ENCODE measurements at places on chromosomes 3 and 15.

DNA sequence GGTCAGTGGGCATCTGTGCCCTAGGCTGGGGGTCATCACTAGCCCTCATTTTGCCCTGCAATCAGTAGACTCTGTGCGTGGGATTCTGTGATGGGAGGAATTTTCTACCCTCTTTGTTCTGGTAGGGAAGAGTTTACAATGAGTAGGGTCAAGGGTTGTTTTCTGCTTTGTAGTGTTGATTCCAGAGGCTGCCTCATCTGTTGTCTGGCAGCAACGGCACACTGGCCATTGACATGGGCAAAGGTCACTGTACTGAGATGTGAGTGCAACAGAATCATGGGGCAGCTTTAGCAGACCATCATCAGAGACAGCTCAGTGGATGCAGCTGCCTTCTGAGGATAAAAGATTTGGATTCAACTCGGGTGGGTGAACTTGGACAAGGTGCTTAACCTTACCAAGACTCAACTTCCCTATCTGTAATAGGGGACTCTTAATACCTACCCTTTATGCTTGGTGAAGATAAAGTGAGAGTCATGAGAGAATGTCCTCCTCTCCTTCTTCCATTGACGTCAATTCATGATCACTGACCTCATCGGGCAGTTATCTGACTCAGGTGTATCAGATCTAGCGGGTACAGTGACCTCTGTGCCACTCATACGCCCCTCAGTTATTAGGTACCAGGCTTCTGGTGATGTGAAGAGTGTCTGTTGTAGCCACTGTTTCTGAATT is 127.5 kb downstream of the RPLP1 start:
- DNase-seq: no peak

DNA sequence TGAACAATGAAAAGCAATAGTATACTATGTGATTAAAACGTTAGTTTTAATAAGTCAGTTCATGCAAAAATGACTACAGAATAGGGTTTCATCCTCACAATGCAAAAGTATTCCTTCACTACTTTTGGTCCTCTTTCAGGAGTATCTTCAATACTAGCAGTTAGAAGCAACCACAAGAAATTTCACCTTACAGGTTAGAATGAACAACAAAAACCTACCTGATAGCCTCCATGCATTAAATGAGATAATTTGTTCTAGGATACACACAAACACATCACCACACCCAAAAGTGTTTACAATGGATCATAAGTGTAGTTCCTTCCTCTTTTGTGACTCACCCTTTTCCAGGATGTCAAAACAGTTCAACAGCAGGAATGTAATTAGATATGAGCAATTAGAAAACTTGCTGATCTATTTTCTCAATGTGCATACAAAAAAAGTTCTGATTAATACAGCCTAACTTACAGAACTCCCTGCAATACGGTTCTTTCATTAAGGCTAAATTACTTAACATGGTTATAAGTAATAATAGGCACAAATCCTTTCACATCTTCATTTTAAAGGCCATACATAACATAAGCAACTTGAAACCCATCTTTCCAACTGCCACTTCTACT is 21.6 kb downstream of the UACA start:
- DNase-seq: peak; percentile 88

DNA sequence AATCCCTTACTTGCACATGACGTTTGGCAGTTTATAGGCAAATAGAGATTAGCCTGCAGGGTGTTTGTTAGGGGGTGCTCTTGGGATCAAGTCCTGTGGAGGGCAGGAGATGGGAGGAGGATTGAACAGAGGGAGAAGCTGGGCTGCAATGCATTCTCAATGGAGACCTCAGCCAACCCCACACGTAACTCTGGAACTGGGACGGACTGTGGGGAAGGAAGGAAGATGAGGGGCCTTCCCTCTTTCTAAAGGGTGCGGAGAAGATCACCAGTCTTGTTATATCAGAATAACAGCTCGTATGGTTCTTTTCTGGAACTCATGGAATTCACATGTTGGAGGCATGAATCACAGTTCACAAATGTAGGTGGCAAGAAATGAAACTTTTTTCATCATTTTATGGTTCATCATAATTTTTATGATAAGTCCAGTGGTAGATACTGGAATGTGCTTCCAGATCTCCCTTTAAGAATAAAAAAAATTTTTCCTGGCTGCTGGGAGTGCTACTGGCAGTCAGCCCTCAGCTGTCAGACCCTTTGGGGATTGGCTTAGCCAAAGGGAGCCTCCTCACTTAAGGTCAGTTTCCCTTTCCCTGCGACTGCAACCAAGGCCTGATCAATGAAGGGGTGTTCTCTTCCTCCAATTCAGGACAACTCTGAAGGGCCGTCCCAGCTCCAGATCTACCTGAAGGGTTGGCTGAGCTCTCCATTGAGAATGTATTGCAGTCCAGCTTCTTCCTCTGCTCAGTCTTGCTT is 20.5 kb upstream of the LYZL4 start:
- DNase-seq: no peak

GRCh38 chr15:44636976-44637375 is 26.5 kb downstream of the SPG11 start:
- DNase-seq: no peak

- no peak for DNase-seq
Measured at GRCh38 chr15:27361438-27361837, 390.5 kb downstream of the GABRG3 start.

DNA sequence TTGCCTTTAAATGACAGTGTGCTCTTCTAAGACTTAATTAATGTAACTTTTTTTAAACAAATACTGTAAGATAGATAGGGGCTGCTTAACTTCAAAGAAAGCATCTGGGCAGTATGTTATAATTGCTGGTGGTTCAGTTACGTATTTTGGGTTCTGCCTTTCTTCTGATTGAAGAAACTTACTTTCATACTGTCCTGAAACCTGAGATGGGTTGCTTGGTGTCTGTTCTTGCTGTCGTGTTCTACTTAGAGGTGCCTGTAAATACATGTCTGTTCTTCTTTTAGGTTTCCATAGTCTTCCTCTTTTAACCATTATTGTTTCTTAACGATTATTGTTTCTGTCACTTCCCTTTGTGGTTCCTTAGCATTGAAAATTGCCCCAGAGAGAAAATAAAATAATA is 297.7 kb upstream of the CHRM5 start:
- no peak for DNase-seq

DNA sequence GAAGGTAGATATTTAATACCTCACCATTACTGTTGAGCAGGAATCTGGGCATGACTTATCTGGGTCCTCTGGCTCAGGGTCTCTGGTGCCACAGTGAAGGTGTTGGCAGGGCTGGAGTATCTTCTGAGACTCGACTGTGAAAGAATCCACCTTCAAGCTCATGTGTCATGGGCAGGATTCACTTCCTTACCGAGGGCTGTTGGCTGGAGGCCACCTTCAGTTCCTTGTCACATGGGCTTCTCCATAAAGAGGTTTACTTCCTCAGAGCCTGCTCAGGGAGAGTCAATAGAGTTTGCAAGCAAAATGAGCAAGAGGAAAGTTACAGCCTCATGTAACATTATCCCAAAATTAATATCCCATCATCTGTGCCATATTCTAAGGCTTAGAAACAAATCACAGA is 459.5 kb downstream of the NR2F2 start:
- DNase-seq: no peak

DNA sequence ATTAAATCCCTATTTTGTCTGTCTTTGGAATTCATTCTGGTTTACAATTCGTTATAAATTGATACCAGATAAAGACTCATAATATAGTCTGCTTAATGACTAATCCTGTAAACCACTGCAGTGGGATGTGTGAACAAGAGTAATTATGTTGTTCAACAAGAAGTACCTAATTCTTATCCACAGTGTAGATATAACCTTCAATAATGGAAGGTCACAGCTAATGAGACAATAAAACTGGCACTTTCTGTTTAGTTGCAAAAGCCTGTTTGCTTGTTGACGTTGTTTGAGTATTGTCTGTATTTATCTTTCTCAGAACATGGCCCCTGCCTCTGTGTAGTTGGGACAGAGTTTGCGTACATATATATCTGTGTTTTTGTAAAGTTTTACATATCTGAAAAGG is 26.7 kb downstream of the PIAS1 start:
- DNase-seq: no peak

DNA sequence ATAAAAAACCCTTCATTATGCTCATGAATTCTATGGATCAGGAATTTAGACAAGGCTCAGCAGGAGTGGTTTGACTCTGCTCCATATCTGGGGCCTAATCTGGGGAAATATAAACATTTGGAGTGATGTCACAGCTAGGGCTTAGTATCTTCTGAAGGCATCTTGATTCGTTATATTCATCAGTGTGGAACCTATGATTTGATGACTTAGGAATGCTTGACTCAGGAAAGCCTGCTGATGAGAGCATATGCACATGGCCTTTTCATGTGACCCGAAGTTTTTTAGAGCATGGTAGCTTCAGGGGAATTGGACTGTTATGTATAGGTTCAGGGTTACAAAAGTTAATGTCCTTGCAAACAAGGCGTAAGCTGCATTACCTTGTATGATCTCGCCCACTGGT is 184.9 kb upstream of the LRRC3B start:
- no peak for DNase-seq

DNA sequence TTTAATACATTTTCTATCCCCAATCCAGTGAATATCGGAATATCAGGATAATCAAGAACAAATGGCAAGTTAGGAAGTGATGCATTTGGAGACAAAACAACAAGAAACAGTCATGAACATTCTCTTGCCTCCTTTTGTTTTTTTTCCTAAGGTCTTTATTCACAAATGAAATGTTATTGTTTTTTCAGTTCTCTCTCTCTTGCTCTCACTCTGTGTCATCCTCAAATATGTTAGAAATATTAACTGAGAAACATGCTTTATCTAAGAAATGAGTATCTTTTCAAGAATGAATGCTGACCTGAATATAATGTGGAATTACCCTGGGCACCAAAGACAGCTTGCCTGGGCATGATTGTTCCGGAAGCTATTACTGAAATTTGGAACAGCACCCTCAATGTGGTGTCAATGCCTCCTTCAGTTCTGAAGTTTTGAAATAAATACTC is 51.3 kb downstream of the RBMS3 start:
- no peak for DNase-seq

GRCh38 chr3:57559526-57559925 is 3.5 kb downstream of the PDE12 start:
- no peak for DNase-seq

DNA sequence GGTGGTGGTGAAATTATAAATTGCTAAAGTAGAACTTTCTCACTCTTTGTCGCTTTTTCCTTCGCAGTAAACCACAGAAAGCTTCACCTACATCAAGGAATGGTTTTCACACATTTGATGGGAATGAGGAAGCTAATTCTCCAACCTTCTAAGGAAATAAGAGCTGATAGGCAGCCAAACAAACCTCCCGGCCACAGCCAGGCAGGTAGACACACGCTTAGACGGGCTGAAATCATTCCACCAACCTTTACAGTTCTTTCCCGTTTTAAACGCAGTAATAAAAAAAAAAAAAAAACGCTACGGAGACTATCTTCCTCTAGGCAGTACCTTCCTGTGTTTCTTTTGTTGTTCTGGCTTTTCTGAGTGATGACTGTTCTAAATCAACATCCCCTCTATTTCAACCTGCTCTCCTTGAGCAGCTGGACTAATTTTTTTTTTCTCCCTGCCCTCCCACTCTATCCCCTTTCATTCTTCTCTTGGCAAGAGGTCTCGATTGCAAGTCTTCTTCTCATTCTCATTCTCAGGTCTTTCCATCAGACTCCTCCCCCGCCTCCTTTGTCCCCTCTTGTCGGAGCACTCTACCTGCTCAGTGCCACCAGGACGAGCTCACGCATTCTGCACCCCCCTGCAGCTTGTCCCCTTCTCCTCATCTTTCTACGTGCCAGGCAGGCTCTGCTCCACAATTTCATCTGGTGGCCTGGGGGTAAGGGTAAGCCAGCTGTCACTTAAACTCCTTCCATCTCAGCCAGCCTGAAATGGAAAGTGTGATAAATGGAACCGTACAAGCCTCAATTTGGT is 391.1 kb upstream of the MDFIC2 start:
- no peak for DNase-seq

DNA sequence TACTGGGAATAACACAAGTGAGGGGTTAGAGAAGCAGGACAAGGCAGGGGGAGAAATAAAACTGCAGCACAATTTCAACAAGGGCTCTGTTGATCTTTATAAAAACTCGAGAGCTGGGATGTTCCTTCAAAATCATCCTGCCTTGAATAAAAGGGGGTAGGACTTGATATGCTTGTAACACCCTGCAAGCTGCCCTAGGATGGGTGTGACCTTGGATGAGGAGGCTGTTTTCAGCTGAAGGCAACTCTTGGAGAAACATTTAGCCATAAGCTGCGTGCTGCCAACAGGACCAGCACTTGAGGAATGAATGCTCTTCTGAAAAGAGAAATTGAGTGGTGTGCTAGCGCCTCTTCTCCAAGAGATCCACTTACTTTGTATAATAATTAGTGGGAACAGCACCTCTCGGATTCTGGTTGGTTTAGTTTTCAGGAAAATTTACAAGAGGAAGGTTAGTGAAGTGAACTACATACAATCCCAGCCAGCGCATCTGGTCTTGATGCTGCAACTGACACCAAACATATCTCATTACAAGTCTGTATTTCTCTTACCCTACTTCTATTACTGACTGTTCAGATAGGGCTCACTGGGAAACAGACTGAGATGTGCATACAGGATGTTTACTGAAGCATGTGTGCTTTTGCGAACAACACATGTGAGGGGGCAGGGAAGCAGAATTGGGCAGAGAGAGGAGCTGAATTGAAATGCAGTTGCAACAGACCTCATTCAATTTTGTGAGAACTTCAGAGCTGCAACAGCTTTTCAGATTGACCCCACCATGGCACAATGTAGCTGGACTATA is 643.0 kb upstream of the GOLIM4 start:
- DNase-seq: no peak

GRCh38 chr3:171358181-171358880 is 101.9 kb downstream of the TNIK start:
- no peak for DNase-seq

GRCh38 chr3:61742006-61742405 is 180.6 kb downstream of the PTPRG start:
- no peak for DNase-seq

GRCh38 chr15:76648732-76649444 is 256.3 kb downstream of the SCAPER start:
- DNase-seq: no peak

- no peak for DNase-seq
Measured at GRCh38 chr15:50150851-50151250, 31.1 kb upstream of the SLC27A2 start.

DNA sequence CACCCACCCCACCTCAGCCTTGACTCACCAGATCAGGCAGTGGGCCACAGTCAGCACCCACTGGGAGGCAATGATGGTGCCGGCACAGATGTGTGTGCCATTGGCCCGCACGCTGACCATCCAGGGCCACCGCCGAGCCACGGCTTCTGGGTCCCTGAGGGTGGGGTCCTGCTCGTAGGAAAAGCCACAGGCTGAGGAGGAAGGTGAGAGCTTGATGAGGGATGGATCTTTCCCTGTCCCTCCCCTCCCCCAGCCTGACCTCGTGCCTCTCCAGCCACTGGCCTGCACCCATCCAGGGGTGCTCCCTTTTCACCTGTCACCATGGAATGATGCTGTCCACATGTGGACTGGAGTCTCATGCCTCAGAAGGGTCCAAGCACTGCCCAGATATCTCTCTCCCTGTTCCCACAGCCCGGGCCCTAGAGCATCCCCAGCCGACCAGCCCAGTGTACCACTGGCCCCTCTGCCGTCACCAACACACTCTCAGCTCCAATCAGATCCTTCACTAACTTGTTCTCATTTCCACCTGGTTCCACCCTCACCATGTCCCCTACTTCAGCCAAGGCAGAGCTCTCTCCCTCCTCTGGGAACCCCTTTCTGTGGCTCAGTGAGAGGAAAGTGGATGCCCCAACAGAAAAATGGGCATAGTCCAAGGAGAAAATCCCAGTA is 2.0 kb downstream of the PRSS50 start:
- no peak for DNase-seq

Measured in SW 1271 (cell line).